ENCODE measurements at places on chromosomes 6 and 20. TPM values are rescaled to one million over a fixed set of nuclear protein-coding genes. Genes with fewer than 3 reads are reported as not detected.

DNA sequence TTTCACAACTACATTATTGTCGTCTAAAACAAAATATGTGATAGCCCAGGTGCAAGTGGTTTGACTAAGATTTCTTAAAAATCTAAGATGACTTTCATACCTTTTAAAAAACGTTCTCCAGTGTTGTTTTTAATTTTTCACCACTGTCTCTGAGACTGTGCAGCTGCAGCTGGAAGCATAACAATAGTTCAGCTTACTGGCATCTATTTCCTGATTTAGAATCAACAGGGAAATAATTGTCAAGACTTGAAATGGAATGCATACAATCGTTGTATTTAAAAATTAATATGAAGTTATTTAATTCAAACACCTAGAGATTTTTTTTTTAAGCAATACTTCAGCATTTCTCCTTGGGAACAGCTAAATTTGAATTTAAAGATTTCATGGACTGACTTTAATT is 982.0 kb upstream of the EPHA7 start:
- no peak overlapping the region for H3K27ac ChIP-seq
- H3K4me1 ChIP-seq: no peaks in the 10 kb centered on the region
- H3K4me3 ChIP-seq: no peak overlapping the region
- no peaks in the 10 kb centered on the region for H3K36me3 ChIP-seq

GRCh38 chr6:37051138-37052026 is 45.9 kb downstream of the FGD2 start:
- H3K27me3 ChIP-seq: no peaks in the 10 kb centered on the region
- peak; percentile 95 for DNase-seq
- H3K36me3 ChIP-seq: peaks cover 6% of the 10 kb centered on the region
- H3K4me1 ChIP-seq: peaks cover 47% of the 10 kb centered on the region

DNA sequence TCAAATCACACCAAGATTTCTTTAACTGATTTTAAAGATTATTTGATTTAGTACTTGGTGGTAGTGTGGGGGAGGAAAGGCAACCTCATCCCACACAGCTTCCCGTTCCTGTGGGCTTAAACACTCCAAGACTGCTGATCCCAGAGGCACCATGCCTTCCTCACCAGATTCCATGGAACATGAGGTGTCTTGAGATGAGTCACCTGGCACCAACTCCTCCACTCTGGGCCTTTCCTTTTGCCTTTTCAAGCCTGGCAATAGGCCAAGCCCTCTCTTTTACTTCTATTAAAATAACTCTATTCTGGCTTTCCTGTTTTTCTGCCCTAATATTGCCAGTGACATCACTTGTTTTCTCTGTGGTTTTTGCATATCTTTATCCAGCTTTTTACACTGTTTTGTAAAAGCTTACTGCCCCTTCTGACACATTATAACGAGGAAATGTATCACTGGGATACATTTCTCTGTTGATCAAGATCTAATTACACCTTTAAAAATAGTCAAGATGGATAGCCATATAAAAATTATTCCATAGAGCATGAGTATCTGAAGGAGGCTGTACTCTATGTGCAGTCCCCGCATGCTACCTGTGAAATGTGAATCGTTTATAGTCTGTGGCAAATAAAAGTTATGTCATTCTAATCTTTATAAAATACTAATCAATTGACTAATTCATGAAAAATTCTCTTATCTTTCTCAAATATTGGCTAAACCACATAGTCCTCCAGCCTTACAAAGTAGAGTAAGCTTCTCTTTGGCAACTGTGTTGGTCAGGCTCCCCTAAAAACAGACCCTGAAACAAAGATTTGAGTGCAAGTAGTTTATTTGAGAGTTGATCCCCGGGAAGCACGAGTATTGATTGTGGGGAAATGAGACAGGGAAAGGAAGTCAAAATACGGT is 257.8 kb upstream of the KCNQ5 start:
- peak; percentile 57 for DNase-seq
- H3K4me3 ChIP-seq: no peak overlapping the region
- H3K4me1 ChIP-seq: peaks cover 24% of the 10 kb centered on the region

PSORS1C2 gene
- not detected for total RNA-seq

- no peaks in the 10 kb centered on the region for H3K36me3 ChIP-seq
- no peaks in the 10 kb centered on the region for H3K27me3 ChIP-seq
- no peak overlapping the region for H3K27ac ChIP-seq
- peaks cover 10% of the 10 kb centered on the region for H3K4me1 ChIP-seq
Observed at GRCh38 chr6:16649241-16649640, 112.0 kb downstream of the ATXN1 start.

- H3K27ac ChIP-seq: peak overlapping the region; percentile 94
- H3K36me3 ChIP-seq: peaks cover 78% of the 10 kb centered on the region
- no peak for DNase-seq
- peaks cover 60% of the 10 kb centered on the region for H3K4me1 ChIP-seq
- H3K27me3 ChIP-seq: no peaks in the 10 kb centered on the region
- peak overlapping the region; percentile 99 for H3K4me3 ChIP-seq
Observed at GRCh38 chr6:30211899-30212298, 1.3 kb downstream of the TRIM26 start.

DNA sequence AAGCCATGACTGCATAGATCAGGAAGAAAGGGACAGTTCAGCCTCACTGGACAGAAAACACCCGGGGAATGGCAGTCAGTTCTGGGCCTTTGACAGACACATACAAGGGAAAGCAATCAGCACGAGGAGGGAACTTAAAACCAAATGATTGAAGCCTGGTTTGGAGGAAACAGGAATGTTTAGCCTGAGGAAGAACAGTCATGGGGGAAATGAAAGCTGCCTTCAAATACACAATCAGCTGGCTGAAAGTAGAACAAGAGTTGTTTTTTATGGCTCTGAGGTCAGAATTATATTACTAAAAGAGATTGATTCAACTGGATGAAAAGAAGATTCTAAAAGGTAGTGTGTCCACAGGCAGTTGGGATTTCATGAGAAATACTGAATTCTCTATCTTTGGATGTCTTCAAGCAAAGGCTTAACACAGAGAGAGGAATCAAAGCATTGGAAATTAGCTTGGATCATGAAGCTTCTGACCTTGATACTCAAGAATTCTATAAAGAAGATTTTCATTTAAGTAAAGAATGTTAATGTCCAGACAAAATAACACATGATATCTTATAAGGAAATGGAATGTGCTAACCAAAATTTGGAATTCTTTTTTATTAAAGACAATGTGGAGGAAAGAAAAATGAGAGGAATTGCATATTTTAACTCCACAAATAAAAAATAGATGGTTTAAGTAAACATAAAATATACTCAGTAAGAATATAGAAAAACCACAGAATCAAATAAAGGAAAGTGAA is 216.6 kb downstream of the IBTK start:
- H3K36me3 ChIP-seq: no peaks in the 10 kb centered on the region
- no peak overlapping the region for H3K4me3 ChIP-seq
- H3K27ac ChIP-seq: no peak overlapping the region
- no peak for DNase-seq
- no peaks in the 10 kb centered on the region for H3K4me1 ChIP-seq

DNA sequence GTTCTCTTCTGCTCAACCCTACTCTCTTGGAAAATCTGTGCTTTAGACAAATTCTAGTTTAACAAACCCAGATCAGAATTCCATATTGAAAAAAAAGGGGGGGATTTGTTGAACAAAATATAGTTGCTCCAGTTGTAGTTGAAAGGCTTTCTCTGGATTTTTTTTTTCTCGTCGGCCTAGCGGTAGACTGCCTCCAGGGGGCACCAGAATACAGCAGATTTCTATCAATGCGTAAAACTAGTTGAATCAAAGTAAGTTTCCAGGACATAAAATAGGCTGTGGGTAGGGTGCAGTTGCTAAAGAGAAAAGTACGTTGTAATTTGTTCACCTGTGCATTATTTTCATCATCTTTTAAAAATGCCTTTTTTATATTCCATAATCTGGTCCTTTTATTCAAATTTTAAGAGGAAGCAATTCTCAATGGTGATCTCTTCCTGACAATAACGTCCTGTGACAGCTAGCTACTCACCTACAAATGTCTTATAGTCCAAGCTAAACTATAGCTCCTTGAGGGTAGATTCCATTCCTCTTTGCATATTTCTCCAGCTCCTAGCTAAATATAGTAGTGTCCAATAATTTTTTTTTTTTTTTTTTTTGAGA is 105.4 kb downstream of the PERP start:
- H3K36me3 ChIP-seq: peaks cover 2% of the 10 kb centered on the region
- peaks cover 4% of the 10 kb centered on the region for H3K4me1 ChIP-seq
- peak; percentile 65 for DNase-seq
- H3K27ac ChIP-seq: no peak overlapping the region
- no peak overlapping the region for H3K4me3 ChIP-seq

GRCh38 chr20:63652192-63652980 is 838 bp downstream of the STMN3 start:
- H3K4me3 ChIP-seq: peak overlapping the region; percentile 51
- H3K4me1 ChIP-seq: peaks cover 16% of the 10 kb centered on the region
- DNase-seq: no peak
- no peak overlapping the region for H3K27ac ChIP-seq
- peaks cover 7% of the 10 kb centered on the region for H3K36me3 ChIP-seq
- H3K27me3 ChIP-seq: peaks cover 73% of the 10 kb centered on the region

DNA sequence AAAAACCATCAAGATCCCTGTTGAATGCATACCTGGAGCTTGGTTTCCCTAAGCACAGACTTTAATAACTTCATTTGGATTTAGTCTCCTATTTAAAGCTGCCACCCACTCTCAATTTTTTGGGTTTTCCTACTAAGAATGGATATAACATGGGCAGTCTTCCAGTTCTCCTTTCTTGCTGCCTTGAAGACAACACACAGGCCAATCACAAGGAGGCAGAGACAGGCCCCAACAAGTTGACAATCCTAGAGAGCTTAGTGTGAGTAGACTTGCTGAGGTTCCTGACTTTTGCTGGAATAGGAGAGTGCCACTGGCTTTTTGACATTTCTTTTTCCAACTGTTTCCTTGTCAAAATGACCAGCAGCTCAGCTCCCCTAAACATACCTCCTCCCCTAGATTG is 112.3 kb upstream of the ESR1 start:
- no peaks in the 10 kb centered on the region for H3K4me1 ChIP-seq
- H3K36me3 ChIP-seq: no peaks in the 10 kb centered on the region
- H3K4me3 ChIP-seq: no peak overlapping the region
- H3K27me3 ChIP-seq: no peaks in the 10 kb centered on the region
- DNase-seq: no peak

GRCh38 chr20:20499439-20499838 is 131.5 kb downstream of the INSM1 start:
- no peak overlapping the region for H3K27ac ChIP-seq
- DNase-seq: no peak
- H3K4me1 ChIP-seq: no peaks in the 10 kb centered on the region
- no peaks in the 10 kb centered on the region for H3K36me3 ChIP-seq

GRCh38 chr6:165013701-165014100 is 295.7 kb downstream of the C6orf118 start:
- no peaks in the 10 kb centered on the region for H3K36me3 ChIP-seq
- H3K27me3 ChIP-seq: no peaks in the 10 kb centered on the region
- no peak for DNase-seq
- no peak overlapping the region for H3K27ac ChIP-seq
- H3K4me1 ChIP-seq: peaks cover 33% of the 10 kb centered on the region
- no peak overlapping the region for H3K4me3 ChIP-seq

GRCh38 chr6:103874575-103874974 is 985.1 kb downstream of the HACE1 start:
- no peak overlapping the region for H3K4me3 ChIP-seq
- no peak overlapping the region for H3K27ac ChIP-seq
- DNase-seq: no peak
- no peaks in the 10 kb centered on the region for H3K4me1 ChIP-seq
- H3K27me3 ChIP-seq: no peaks in the 10 kb centered on the region

C6orf58 gene
- 0.31 TPM for total RNA-seq

DNA sequence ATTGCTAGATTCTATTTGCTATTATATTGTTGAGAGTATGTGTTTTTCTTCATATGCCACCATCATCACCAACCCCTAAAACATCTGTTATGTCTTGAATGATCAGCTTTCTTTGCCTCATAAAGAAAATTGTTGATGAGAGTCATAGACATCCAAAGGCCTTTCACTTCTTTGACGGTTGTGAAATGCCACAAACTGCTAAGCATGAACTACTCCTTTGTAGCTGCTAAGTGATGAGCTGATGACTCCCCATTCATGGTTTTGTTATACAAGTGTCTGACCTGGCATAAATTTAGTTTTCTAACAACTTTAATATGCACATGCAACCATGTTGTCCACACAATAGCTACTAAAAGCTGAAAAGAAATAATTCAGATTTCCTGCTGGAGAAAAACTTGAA is 684 bp upstream of the MED23 start:
- peaks cover 26% of the 10 kb centered on the region for H3K36me3 ChIP-seq
- H3K27ac ChIP-seq: no peak overlapping the region
- DNase-seq: no peak
- H3K4me3 ChIP-seq: peak overlapping the region; percentile 93

TAAR5 gene
- total RNA-seq: not detected

GRCh38 chr6:132708771-132709170 is 5.1 kb downstream of the VNN1 start:
- DNase-seq: no peak
- H3K36me3 ChIP-seq: peaks cover 6% of the 10 kb centered on the region
- H3K27me3 ChIP-seq: no peaks in the 10 kb centered on the region
- H3K4me3 ChIP-seq: no peak overlapping the region
- peak overlapping the region; percentile 14 for H3K27ac ChIP-seq

DNA sequence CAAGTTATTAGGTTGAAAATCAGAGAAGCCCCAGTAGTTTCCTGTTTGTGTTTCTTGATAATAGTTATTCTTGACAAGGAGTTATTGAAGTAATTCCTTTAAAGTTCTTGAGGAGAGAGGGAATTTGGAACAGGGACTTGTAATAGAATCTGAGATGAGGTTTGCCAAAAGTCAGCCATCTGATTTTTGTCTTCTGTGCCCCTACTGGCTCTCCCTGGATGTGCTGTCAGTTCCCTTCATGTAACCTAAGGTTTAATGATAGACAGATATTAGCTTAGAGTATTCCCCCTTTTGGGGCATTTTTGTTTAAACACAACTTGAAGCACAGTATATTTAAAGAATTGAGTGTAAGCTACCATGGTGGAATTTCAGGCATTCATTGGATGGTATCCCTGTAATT is 71.4 kb downstream of the CARMIL1 start:
- no peaks in the 10 kb centered on the region for H3K27me3 ChIP-seq
- DNase-seq: no peak
- H3K4me3 ChIP-seq: no peak overlapping the region
- H3K36me3 ChIP-seq: no peaks in the 10 kb centered on the region
- no peak overlapping the region for H3K27ac ChIP-seq
- peaks cover 40% of the 10 kb centered on the region for H3K4me1 ChIP-seq

DNA sequence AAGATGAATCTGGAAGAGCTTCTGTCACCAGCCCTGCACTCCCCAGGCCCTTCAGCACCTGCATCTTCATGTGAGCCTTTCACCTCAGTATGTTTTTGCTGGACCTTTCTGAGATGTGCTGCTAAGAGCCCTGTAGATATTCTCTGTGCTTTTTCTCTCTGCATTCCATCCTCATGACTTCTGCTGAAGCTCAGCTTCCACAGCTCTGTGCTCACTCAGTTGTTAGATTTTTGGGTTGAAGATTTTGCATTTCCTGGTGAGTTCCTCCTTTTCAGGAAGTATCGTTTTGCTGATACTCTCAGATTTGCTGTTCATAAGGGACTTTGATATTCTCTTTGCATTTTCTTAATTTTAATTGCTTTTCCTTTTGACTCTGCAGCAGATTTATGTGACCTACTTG is 18.3 kb downstream of the KIAA1586 start:
- no peak for DNase-seq
- no peaks in the 10 kb centered on the region for H3K4me1 ChIP-seq
- H3K27me3 ChIP-seq: no peaks in the 10 kb centered on the region
- no peak overlapping the region for H3K4me3 ChIP-seq

INSM1 gene
- total RNA-seq: not detected

FOXF2 gene
- 0.17 TPM for total RNA-seq
